NCI-H446 treated with DMSO at 0.1 percent for 48 hours (cell line): ENCODE measurements at places on chromosomes 7 and 10.

DNA sequence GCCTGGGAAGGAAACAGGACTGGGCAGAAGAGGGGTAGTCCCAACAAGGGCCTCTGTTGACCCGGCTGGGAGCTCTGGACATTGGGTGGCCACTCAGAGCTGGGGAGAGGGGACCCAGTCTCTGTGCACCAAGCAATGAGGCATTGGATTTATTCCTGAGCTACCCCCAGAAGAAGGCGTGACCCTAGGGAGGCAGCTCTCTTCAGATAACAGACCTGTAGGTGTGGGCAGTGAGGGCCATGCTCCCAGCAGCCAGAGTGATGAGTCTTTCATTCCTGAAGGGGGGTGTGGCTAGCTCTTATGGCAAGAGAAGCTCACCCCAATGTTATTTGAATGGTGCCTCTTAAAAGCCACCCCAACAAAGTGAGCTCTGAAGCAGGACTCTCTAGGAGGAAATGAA lies 20.4 kb downstream of the TEX36 start:
- DNase-seq, result no peak

- DNase-seq, result no peak
Observed at GRCh38 chr7:91239171-91239604, 25.0 kb upstream of the FZD1 start.

GRCh38 chr10:79422178-79422892 lies 23.1 kb downstream of the ZCCHC24 start:
- no peak for DNase-seq

GRCh38 chr10:21293518-21294356 lies 231.7 kb downstream of the SKIDA1 start:
- no peak for DNase-seq

GRCh38 chr7:117017702-117018266 lies 64.5 kb downstream of the ST7 start:
- DNase-seq, result no peak

DNA sequence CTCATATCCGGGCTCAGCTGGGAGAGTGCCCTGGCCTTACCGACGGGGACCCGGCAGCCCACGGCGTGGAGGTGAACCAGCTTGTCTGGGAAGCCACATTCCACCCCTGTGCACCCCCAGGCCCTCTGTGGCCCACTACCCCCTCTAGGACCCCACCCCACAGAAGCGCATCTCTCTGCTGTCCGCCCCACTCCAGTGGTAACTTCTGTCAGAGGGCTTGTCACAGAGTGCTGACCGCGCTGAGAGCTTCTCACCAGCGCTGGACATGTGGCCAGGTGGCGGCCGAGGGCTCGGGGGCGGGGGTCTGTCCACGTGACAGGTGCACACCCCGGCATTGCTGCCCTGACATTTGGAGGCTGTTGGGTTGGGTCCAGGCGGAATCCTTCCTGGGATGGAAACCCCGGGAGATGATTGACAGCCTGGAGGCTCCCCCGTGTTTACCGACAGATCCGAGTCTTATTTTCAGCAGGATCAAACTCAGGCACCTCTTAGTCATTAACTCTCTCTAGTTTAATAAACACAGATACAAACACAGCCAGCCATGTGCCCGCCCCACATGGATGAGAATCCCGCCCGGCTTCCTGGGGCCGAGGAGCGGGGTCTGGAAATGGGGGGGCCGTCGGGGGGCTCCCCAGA lies 5.1 kb downstream of the ELFN1 start:
- no peak for DNase-seq

GRCh38 chr10:89156161-89156835 lies 50.8 kb downstream of the CH25H start:
- DNase-seq, result no peak
